Activated T-cell treated with anti-CD3 and anti-CD28 coated beads, Interleukin-2, amount 50 U/mL, for 72 hours (primary cell): ENCODE measurements at places on chromosomes 7 and 10.

DNA sequence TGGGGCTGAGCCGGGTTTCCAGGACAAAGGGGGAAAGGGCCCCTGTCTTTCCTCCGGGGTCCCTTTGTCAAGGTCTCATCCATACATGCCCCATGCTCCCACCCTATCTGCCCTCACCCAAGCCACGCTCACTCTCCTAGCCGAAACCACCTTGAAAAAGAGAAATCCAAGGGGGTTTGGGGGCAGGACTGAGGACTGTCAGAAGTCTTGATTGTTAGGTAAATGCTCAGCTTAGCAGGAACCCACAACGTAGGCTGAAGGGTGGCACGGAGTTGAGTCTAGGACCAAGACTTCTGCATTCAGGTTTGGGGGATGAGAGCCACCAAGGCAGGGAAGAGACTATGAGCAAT lies 719 bp upstream of the PGAM2 start:
- DNase-seq = no peak

- no peak for DNase-seq
These were observed 22.4 kb upstream of the MNX1 start for GRCh38 chr7:157032644-157033482.

- DNase-seq = no peak
These were observed 156.4 kb downstream of the FZD1 start for GRCh38 chr7:91420606-91421005.

DNA sequence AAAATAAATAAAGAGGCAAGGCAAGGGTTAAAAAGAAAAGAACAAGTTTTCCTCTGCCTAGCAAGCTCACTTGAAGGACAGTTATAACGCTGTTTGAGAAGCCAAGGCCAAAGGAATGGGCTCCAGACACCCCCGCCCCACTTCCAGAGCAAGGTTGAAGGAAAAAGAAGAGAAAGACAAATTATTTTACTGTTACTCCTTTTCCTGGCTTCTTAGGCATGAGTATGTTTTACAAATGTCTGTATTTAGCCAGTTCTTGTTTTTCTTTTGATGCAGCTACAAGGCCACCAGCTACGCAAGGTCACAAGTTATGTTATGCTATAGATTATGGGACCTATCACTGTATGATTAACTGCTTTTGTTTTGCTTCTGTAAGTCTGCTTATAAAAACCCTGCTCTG lies 94.6 kb downstream of the ZNF22 start:
- no peak for DNase-seq

DNA sequence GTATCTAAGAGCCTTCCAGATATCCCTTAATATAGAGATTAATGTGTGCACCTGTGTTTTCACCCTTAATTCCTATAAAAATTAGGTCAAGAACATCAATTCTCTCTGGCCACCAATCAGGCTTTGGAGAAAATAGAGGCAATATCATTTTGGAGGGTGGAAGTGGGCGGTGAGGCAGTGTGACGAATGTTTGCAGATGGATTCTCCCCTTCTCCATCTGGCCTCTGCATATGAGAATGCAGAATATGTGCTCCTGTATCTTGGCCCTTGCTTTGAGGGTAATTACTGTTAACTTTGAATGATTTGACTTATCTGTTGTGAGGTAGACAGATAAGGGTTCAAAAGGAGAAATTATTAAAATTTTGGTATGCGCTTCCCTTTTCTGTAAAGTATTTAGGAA lies 304.0 kb upstream of the NPSR1 start:
- DNase-seq = no peak

DNA sequence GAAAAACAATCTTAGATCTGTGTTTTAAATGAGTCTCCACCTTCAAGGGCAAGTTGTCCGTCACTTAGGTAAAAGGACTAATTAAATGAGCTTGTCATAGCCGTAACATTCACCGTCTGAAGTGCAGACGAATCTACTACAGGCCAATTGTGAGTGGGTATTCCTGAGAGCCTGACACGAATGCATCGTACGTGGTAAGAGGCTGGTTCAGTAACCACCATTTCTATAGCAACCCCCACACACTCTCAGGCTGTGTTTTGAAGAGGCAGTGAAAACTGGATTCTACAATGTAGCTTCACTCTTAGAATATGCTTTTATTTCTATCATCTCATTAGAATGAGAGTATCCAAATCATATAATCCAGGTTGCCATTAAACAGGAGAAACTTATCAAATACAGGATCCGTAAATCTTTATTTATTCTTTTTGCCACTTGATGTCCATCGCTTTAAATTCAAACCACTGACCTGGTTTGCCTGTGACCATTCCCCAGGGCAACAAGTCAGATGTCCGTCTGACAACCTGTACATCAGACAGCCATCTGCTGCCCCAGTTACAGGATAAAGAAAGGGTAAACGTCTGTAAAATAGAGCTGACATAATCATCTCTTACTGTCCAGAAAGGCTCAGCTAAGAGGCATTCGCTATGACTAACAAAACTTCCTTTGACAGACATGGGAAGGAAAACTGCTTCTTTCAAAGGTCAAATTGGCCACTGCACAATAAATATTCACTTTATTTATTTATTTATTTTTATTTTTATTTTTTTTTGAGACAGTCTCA lies 70.3 kb upstream of the NMT2 start:
- DNase-seq = peak; percentile 12

DNA sequence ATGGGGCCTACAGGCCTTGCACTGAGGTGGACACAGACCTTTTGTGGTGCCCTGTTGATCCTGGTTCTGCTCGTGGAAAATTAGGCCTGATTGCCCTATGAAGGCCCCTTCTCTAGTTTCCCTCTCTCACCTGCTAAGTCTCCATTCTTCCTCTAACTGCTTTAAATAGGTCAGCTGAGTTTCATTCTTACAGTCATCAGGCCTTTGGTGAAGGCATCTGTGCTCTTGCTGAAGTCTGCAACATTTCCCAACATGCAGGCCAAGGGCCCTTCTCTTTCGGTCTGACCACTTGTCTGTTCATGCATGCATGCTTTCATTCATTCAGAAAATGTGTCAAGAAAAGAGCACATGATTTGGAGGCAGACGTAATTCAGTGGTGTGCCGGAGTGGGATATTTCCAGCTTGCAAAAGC lies 244.0 kb downstream of the BUB3 start:
- DNase-seq = no peak

- DNase-seq = peak; percentile 27
These were observed 13.9 kb upstream of the DNAAF5 start for GRCh38 chr7:712381-713138.

- no peak for DNase-seq
These were observed 2.1 kb downstream of the ENTPD7 start for GRCh38 chr10:99661377-99661763.

DNA sequence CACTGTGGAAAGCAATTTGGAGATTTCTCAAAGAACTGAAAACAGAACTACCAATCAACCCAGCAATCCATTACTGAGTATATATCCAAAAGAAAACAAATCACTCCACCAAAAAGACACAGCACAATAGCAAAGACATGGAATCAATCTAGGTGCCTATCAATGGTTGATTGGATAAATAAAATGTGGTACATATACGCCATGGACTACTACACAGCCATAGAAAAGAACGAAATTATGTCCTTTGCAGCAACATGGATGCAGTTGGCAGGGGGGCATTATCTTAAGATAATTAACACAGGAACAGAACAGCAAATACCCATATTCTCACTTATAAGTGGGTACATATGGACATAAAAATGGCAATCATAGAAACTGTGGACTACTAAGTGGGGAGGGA lies 35.4 kb upstream of the WNT8B start:
- DNase-seq = no peak

DNA sequence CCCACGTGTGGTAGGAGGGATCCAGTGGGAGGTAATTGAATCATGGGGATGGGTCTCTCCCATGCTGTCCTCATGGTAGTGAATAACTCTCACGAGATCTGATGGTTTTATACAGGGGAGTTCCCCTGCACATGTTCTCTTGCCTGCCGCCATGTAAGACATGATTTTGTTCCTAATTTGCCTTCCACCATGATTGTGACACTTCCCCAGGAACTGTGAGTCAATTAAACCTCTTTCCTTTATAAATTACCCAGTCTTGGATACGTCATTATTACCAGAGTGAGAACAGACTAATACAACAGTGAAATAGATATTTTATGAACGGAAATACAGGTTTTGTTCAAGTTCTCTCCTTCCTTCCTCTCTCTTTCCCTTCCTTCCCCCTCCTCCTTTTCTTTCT lies 15.8 kb downstream of the CALD1 start:
- DNase-seq = no peak

DNA sequence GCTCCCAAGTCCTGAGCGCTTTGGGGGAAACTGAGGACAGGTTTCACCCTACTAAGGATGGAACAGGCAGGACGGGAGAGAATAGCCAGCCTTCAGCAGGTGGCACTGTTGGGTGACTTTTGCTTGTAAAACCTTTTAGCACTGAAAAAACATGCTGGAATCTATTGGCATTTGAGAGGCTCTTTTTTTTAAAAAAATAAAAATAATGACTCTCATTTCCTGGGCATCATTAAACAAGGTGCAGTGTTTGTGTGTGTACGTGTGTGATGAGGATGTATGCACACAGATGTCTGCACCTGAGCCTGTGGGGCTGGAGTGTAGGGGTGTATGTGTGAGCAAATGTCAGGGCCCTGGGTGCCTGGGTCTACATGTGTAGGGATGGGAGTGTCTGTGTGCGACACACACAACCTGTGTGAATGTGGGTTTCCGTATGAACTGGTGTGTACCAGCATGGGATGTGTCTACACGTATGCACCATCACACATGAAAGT lies 177.9 kb downstream of the RPS24 start:
- DNase-seq = peak; percentile 8

- peak; percentile 70 for DNase-seq
These were observed 25.6 kb downstream of the IRF5 start for GRCh38 chr7:128963327-128963757.

DNA sequence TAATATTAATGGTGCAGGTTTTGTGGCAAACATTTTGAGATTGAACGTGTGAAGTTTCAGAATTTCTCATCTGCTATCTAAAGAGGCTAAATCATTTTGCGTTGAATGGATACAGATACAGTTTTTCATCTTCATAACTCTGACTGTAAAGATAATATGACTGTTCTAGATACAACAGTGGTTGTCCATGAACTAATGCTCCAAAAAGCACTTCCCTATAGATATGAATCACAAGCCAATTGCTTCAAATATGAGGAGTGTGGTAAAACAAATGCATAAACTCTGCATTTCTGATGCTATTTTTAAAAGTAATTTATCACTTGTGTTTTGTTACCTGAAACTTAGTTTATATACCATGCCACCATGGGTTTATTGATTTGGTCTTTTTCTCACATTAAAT lies 750.1 kb downstream of the MAGI2 start:
- DNase-seq = no peak

GRCh38 chr10:103576076-103576471 lies 82.6 kb downstream of the NEURL1 start:
- DNase-seq = no peak

DNA sequence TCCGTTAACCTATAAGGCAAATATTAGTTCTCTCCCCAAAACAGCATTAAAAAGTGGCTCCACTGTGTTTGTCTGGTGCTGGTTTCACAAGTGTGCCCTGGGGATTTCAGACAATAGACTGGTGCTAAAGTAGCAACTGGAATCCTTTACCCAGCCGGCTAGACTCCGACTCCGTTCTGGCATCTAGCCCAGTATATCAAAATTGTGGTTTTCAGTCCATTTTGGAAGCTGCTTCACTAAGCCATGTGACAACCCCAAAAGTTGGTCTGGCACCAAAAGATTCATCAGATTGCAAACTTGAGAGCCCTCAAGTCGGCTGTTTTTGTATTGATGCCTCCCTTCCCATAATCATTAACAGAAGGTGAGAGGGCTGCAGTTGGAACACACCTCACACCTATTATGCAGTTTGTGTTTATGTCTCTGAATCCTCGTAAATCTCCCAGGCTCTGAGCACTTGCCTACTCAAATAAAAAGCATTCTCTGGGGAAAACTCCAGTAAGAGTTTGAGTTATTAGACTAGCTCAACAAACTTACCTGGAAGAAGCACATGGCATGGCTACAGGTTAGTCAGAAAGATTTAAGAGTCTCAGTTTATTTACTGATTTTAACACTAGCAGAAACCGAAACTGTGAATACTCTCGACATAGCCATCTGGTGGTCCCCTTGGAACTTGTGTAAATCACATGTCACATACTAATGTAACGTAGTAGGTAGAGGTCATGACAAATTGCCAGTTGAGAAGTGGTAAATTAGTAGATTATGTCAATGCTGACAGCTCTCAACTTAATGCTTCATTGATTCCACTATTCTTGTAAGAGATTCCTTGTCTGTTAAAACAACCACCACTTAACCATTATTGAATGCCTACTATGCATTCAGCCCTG lies 14.8 kb upstream of the WNT16 start:
- DNase-seq = no peak

GRCh38 chr7:80499350-80499953 lies 12.4 kb downstream of the GNAT3 start:
- no peak for DNase-seq

DNA sequence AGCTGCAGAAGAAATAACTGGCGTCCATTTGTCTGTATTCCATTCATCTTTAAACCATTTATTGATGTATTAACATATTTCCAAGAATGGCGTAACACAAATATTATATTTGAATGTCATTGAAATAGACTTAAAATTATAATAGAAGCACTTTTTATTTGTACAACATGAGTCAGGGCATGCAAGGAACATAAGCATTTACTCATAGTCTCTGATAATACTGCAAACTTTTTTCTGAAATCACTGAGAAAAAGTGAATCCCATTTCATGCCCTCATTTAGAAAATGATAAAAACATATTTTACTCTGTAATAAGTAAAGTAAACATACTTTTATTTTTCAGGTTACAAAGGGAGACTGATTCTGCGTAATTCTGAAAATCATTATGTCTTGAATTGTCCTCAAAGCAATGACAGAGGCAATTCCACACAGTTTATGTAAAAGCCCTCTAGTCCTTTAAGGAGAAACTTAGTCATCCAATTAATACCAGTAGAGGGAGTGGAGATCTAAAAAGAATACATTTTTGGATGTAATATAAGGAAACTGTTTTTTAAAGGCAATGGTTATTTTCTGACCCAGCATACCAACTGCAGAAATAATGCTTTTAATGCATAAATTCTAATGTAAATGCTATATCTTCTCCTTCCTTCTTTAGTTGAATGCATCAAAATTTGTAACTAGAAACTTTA lies 58.1 kb downstream of the AGMO start:
- DNase-seq = no peak

DNA sequence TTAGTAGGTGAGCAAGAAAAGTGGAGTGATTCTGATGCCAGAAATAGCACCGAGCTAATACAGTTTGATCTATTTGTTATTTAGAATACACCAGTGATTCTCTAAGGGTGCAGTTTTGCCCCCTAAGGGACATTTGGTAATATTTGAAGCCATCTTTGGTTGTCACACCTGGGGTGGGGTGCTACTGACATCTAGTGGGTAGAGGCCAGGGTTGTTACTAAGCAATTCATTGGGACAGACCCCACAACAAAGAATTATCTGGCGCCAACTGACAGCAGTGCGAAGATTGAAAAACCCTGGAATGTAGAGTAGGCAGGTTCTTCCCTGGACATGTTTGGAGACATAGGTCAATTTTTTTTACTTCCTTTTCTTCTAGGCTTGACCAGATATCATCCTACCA lies 14.6 kb downstream of the PALS2 start:
- DNase-seq = peak; percentile 41
